SK-N-DZ (cell line): ENCODE measurements at places on chromosomes 5 and 9.

DNA sequence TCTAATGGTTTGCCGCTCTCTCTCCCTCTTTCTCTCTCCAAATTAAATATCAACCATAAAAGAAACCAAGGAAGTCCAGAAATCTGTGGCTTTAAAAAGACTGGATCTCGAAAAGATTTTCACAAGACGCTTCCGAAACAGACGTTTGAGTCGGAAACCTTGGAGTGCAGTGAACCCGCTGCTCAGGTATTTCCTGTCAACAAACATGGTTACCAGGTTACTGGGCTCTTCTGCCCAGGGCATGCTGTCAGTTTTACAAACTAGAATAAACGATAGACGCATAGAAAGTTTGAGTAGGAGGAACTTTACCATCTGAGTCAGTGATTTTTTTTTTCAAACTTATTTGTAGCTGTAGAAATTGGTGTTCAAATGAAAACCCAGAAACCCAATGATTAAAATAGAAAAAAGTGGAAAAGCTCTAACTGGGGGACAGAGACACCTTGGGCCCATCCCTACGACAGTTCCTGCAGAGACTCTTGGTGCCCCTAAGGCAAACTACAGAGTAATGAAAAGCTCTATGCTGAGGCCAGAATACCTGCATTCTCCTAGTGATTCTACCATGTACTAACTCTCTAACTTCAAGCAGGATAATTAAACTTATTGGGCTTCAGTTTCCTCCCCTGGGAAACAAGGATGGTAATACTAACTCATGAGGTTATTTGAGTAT is 90.0 kb downstream of the DOCK8 start:
- DNase-seq: no peak

- DNase-seq: no peak
These were observed 54.6 kb downstream of the NLN start for GRCh38 chr5:65776441-65777141.

DNA sequence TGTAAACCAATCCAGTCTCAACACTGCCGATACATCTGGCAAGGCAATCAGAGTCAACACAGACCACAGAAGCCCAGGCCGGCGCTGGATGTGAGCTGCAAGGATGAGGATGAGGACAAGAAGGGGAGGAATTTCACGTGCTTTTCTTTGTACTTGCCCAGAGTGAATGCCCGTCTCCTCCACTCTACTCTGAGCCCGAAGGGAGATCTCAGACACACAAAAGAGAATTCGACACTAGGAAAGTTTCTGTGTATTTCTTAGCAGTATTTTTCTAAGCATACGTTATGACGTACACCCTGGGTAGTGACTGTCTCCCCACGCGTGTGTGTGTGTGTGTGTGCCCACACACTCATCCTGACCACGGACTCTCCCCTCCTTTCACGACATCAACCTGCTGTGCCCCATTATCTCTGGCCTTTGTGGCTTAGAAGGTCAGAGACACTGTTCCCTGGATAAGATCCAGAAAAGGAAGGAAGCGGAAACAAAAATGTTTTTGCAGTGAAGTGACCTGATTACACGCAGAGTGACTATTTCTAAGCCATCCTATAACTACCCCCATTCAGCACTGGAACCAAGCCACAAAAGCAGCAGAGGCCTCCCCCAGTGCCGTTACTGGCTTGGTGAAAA is 227.3 kb upstream of the DAPK1 start:
- DNase-seq: no peak

- no peak for DNase-seq
These were observed 23.3 kb downstream of the CEP72 start for GRCh38 chr5:635306-636055.
